Iris pigment epithelial cell (primary cell): ENCODE measurements at places on chromosomes 13 and 19.
A peak's percentile ranks its signal among the peaks of the same experiment; 100 is the strongest.

- no peak for DNase-seq
Measured at GRCh38 chr13:45974500-45974899, 78.0 kb downstream of the ZC3H13 start.

DNA sequence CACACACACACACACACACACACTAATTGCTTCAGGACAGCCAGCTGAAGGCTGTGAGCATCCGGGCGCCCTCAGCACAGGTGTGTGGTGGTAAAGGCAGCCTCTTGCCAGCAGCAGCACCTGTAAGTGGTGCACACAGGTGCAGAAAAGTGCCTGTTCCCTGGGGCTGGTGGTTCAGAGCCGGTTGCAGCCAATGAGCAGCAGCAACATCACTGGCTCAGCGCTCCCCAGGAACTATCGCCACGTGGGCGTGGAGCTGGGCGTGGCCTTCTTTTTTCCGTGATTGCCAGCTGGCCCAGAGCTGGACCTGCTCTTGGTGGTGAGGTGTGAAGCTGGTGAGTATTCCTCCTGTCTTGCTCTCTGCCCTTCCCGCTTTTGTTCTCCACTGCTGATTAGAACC lies at the start of gene NLRP5:
Gene NLRP5, plus strand, starts transcription at position 289 of the 400 bp plus-strand sequence.
- DNase-seq, result no peak

DNA sequence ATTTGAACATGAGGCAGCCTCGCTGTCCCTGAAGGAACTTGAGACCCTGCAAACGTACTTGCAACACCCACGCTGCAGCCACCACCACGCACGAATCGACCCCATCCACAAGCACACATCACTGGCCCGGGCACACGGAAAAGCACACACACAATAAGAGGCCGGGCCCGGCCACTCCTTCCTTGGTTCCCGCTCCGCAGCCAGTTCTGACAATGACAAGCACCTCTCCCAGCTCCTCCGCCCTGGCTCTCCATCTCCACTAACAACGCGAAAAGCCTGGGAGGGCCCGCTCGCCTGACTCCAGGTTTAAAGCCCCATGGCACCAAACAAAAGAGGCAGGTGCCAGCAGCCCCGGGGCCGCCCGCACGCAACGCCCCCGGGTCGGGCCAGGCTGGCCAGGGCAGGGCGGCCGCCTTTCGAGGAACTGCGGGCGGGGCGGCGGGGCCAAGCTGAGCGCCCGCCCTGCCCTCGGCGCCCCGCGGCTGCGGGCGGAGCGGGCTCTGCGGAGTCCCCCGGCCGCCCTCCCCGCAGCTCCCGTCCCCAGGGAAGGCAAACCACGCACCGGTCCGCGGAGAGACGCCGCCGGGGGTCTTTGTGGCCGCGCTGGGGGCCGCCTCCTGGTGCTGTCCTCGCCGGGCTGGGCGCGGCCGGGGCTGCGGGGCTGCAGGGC lies 495 bp downstream of the DCLK1 start:
- no peak for DNase-seq

- peak; percentile 58 for DNase-seq
Measured at GRCh38 chr19:17496337-17496997, 15.0 kb upstream of the PGLS start.

DNA sequence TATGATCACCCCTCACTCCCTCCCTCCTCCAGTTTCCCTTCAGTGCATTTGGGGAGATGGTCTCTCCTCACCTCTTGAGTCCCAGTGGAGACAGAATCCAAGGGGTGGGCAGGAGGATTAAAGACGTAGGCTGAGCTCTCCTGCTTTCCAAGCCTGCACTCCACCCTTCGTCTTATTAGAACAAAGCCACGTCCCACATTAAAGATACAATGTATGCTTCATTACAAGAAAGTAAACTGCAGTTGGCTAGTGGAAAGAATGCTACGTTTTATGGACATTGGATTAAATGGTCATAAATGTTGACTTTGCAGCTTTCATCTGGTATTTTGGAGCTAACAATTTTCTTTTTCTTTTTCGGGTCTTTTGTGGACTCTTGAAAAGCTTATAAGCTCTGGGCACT lies 1.5 kb upstream of the KLK11 start:
- no peak for DNase-seq

- DNase-seq, result peak; percentile 9
Measured at GRCh38 chr13:78131811-78132210, 213.2 kb upstream of the EDNRB start.

- no peak for DNase-seq
Measured at GRCh38 chr19:16529466-16530144, 12.6 kb downstream of the CHERP start.

DNA sequence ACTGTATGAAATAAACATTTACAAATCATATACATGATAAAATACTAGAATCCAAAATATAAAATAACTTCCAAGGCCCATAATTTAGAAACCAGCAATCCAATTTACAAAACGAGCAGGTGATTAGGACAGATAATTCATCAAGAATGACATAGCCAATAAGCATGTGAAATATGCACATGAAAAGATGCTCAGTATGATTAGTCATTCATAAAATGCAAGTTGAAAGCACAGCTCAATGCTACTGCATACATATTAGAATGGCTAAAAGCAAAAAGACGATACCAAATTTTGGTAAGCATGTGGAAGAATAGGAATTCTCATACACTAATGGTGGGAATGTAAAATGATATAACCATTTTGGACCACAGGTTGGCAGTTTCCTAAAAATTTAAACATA lies 837.2 kb upstream of the MIR17HG start:
- peak; percentile 25 for DNase-seq

GRCh38 chr13:110272227-110272626 lies 34.7 kb downstream of the COL4A1 start:
- DNase-seq, result no peak

DNA sequence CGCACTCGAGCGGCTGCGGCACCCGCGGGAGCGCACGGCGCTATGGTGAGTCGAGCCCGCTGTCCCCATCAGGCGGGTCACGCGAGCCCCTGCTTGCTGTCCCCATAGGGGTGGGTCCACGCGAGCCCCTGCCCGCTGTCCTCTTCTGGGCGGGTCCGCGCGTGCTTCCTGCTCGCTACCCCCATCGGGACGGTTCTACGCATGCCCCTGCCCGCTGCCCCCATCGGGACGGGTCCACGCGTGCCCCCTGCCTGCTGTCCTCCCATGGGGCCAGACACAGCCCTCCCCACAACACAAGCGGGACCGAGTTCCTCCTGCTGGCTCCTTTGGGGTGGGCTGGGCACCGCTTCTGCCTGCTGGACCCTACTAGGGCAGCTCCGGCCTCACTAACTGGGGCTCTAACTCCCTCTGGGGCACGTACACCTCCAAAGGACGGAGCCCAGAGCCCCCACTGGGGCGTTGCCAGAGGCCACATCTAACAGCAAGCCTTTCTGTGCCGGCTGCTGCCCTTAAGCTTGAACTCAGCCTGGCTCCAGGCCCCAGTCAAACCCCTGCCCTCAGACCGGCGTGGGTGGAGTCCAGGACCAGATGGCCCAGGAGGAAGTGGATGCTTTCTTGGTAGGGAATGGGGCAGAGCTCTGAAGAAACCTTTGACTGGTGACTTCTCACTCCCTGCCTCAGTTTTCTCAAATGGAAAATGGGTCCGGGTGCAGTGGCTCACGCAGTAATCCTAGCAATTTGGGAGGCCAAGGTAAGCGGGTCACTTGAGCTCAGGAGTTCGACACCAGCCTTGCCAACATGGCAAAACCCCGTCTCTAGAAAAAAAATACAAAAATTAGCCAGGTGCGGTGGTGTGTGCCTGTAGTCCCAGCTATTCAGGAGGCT lies 722 bp downstream of the COLGALT1 start:
- DNase-seq, result peak; percentile 57

- no peak for DNase-seq
Measured at GRCh38 chr13:109684824-109685202, 101.6 kb downstream of the IRS2 start.

- no peak for DNase-seq
Measured at GRCh38 chr13:113207460-113207859, 1.0 kb downstream of the PCID2 start.

DNA sequence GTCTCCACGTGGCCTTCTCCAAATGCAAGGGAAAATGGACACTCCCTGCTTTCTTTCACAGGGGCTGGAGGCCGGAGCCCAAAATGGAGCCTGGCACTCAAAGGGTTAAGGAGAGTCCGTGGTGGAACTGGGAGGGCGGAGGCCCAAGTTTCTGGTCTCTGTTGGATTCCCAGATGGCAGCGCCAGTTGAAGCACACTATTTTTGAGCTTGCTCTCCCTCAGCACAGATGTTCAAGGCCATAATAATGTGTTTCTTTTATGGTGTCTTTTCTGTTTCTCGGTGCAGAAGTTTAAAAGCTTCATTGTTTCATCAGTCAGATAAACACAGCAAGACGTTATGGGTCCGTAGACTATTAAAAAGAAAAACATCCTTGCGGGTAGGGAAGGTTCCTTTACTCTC lies 67.6 kb downstream of the TNFRSF19 start:
- DNase-seq, result no peak

GRCh38 chr13:41608111-41608838 lies 150.9 kb downstream of the RGCC start:
- no peak for DNase-seq

DNA sequence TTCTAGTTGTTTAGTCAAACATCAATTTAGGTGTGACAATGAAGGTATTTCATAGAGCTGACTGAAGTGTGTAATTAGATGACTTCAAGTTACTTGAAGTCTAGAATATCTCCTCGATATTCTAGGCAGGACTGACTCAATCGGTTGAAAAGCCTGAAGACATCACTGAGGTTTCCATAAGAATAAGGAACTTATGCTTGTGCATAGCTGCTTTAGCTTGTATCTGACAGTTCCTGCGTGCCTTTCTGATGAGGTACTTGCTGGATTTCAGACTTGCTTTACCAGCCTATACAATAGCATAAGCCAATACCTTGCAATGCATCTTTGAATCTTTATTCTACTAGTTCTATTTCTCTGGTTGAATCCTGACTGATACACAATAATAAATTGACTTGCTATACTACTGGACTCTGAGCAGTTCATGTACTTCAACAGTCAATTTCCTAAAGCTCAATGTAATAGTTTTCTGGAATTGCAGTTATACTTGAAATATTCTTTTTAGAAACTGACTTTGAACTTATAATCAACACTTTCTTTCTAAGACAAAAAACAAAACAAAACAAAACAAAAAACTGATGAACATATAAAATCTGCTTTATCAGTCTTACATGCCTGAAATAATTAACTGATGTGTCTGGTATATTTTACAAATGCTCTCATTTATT lies 1534.8 kb downstream of the SLITRK5 start:
- no peak for DNase-seq

- DNase-seq, result no peak
Measured at GRCh38 chr19:50434525-50434924, 1.8 kb downstream of the MYBPC2 start.

DNA sequence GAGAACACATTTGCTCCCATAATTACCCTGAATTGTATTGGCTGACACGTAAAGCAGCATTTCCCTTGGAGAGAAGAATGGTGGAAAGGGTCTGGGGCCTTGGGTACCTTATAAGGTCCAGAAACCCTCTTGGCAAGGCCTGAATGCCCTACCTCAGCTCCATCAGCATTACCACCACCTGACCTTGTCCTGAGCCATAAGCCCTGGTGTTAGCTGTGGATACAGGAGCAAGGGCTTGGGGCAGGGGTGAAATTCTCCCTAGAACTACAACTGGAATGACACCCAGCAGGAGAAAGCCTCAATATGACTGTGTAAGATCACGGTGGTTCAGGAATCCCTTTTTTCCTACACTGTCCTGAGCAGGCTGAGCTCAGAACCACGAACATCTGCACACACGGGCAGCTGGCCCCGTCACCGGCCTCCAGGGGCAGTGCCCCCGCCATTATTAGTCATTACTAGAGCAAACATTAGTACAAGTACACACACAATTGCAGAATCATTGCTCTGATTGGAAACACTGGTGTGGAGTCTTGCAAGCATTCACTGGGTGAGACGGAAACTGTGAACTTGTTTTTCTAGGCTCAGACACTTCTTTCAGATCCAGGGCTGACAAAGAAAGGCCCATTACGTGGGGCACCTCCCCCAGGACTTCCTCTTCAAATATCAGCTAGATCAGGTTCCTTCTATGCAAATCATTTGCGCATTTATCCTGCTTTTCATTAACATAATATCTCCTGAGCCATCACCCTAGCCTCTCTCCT lies 26.8 kb upstream of the MTIF3 start:
- DNase-seq, result peak; percentile 30

DNA sequence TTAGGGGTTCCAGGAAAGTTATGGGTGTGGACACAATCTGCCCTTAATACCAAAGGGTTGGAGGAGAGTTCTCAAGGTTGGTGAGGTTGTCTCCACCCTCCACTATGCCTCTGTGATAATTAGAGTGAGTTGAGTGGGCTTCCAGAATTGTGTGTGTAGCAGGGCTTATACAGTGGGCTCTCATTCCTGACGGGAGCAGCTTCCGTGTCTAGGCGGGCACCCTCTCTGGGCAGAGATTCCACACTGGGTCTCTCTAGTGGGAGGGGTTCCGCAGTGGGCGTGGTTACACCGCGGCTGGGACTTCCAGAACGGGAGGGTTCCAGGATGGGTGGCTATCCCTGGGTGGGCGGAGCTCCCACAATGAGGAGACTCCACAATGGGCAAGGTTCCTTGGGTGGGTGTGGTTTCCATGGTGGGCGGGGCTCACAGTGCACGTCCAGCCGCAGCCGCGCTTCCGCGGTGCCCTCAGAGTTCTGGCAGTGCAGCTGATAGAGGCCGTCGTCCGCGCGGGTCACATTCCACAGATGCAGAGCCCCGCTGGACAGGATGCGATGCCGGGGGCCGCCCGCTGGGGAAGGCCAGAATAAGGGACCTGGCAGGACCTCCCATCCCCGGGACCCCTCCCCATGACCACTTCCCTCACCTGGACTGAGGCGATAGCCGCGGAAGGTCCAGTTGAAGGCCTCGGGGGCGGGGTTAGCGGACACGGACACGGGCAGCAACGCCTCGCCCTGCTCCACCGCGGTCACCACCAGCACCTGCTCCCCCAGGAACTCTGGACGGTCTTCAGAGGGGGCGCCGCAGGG lies 8.4 kb downstream of the NPHS1 start:
- DNase-seq, result no peak

GRCh38 chr13:36819739-36820090 lies 693 bp downstream of the RFXAP start:
- DNase-seq, result peak; percentile 47

GRCh38 chr13:98912846-98913245 lies 65.0 kb downstream of the DOCK9 start:
- DNase-seq, result no peak

- DNase-seq, result peak; percentile 64
Measured at GRCh38 chr13:65966991-65967451, 1263.1 kb downstream of the PCDH9 start.

DNA sequence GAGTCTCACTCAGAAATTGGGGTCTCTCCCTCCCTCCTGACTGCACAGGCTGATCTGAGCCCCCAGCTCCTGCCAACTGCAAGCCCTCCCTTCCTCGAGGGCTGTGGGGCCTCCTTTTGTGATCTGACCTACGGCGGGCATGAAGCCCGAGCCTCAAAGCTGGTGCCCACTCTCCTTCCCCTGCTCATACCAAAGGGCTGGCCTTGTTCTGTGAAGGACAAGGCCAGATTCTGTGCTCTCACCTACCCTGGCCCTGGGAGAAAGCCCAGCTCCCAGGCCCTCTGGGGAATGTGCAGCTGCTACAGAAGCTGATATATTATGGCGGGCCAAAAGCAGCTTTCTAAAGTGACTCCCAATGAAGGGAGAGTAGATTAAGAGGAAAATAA lies 9.0 kb upstream of the ECH1 start:
- no peak for DNase-seq

- DNase-seq, result no peak
Measured at GRCh38 chr13:27496536-27497273, 46.3 kb upstream of the MTIF3 start.
